ENCODE measurements at places on chromosomes 1 and 21. TPM values are rescaled to one million over a fixed set of nuclear protein-coding genes. Genes with fewer than 3 reads are reported as not detected.

Gene BLACAT1
- total RNA-seq: 2.9 TPM

Gene PTGS2
- total RNA-seq: 0.60 TPM

Gene C1orf116
- 0.04 TPM for total RNA-seq

Gene TTC34
- total RNA-seq: 0.05 TPM

Gene PLEKHN1
- total RNA-seq: 4.1 TPM
